ENCODE measurements at places on chromosomes 7 and 10. TPM values are rescaled to one million over a fixed set of nuclear protein-coding genes. Genes with fewer than 3 reads are reported as not detected.
A peak's percentile ranks its signal among the peaks of the same experiment; 100 is the strongest.

DNA sequence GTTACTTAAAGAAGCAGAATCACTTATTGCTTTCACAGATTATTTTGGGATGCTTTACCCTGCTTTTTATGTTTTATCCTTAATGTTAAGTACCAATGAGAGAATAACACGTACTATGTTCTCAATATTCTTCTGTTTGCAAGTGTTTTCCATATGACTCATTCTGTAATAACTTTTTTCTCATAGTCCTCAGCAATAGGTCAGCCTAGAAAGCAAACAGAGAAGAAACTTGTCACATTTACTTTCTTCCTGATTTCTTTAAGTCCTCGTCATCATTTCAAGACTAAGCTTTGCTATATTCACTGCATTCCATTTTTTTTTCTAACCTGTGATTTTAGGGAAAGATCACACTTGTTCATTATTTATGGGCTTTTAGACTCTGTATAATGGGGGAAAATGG lies 6.8 kb upstream of the AGR2 start:
- DNase-seq = no peak

- no peak for DNase-seq
Measured at GRCh38 chr10:47339759-47340607, 8.2 kb upstream of the RBP3 start.

GRCh38 chr10:44009891-44010632 lies 361.4 kb upstream of the ZNF32 start:
- no peak for DNase-seq

- no peak for DNase-seq
Measured at GRCh38 chr7:1226186-1226901, 6.3 kb upstream of the UNCX start.

DNA sequence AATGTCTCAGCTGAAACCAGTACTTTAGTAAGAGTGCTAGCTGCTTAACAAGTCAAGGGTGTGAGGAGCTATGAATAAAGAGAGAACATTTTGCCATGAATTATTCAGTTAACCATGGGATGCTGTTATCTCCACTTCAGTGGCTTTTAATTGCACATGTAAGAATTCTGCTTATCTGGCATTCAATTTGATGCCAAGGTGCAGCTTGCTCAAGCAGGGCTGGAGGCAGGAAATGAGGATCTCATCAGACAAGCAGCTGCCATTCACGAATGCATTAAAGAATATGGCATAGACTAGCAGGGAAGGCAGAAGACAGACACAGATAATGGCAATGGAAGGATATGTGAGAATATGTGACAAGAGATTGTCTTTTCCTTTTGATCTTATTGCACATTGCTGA lies 697.8 kb downstream of the NRG3 start:
- DNase-seq = no peak

DNA sequence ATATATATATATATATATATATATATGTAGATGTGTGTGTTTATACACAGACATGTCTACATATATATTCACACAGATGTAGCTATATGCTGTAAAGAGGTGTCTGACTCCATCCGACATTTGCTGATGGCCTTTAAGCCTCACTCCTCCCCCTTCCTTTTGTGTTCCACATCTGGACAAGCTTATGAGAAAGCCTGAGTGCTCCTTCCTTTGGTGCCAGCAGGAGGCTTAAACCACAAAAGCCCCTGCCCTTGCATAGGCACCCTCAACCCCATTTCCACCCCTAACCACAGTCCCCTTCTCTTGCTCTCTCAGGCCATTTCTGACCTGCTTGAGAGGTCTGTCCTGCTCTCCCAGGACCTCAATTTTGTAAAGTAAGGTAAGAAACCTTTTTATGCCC lies 98.7 kb downstream of the SVOPL start:
- DNase-seq = no peak

DNA sequence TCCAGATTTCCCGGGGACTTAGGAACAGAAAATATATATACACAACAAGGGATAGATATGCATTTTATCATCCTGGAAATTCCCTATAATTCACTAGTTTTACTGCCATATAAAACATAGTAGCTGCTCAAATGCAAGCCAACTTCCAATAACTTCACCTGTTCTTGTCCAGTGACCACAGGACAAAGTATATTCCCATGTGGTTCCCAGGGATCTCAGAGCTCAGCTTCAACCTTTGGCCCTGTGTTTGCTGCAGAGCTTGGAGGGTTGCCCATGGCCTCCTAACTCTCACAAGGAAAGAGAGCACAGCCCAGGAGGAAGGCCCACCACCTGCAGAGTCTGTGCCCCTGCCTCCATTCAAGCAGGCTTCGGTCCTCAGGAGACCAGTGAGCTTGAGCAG lies 4.5 kb upstream of the DRGX start:
- no peak for DNase-seq

- no peak for DNase-seq
Measured at GRCh38 chr10:129199826-129200225, 267.2 kb upstream of the MGMT start.

GRCh38 chr10:58546722-58547445 lies 34.2 kb downstream of the BICC1 start:
- no peak for DNase-seq

DNA sequence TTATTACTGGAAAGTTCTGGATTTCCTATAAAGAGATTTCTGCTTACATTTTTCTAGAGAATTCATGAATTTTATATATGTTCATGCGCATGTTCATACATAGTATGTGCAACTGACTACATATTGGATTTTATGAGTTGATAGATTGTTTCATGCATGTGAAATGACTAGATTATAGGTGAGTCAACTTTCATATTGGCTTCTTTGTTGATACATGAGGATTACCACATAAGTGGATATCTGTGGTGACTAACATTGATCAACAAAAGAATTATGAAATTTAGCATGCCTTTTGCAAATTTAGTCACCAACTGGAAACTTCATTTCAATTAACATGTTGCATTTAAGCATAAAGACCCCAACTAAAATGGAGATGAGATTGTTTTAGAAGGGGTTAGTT lies 99.0 kb downstream of the GNAT3 start:
- DNase-seq = no peak

DNA sequence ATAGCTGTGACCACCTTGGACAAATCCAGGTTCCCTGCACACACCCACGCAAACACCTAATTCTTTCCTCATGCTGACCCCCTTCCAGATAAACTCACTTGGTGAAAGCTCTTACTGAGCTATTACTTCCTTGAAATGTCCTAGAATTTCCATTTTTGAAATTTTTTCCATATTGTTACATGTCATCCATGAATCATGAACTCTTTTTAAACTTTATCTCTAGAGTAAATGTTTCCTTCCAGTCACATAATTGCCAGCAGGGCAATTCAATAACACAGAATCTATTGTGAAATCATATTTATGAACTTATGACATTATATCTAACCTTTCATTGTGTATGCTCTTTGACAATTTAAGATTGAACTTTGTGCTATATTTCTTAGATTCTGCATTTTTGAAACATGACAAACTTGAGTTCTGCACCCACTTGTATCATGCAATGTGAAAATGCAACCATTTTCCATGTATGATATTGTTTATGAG lies 26.8 kb upstream of the FGL2 start:
- DNase-seq = no peak

DNA sequence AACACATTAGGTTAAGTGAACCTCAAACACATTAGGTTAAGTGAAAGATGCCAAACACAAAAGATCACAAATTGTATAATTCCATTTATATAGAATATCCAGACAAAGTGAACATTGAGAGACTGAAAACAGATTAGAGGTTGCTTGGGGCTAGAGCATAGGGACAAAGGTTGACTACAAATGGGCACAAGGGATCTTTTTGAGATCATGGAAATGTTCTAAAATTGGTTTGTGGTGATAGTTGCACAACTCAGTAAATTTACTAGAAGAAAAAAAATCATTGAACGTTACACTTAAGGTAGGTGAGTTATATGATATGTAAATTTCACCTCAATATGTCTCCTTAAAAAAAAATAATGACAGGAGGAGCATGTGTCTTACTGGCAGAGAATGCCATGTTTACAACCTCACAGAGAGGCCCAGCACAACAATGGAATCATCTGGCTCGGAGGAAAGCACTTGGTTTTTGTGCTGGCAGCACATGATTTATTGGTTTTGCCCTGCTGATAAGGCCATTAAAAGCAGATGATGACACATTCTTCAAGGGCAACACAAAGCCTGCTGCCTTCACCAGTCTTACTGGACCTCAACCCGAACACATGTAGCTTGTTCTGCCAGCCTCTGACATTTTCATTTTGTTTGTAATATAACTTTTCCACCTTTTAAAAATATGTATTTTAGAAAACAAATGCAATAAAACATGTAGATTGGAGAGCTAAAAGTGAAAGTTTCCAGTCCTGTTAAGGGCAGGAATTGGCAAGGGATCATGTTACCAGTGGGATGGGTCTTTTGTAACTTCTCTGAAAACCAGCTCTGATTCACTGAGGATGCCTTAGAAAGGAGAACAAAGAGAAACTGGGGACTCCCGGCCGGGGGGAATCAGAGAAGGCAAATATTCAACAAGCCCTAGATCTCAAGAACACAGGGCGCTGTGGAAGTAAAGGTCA lies 11.9 kb upstream of the LMOD2 start:
- DNase-seq = peak; percentile 25

DNA sequence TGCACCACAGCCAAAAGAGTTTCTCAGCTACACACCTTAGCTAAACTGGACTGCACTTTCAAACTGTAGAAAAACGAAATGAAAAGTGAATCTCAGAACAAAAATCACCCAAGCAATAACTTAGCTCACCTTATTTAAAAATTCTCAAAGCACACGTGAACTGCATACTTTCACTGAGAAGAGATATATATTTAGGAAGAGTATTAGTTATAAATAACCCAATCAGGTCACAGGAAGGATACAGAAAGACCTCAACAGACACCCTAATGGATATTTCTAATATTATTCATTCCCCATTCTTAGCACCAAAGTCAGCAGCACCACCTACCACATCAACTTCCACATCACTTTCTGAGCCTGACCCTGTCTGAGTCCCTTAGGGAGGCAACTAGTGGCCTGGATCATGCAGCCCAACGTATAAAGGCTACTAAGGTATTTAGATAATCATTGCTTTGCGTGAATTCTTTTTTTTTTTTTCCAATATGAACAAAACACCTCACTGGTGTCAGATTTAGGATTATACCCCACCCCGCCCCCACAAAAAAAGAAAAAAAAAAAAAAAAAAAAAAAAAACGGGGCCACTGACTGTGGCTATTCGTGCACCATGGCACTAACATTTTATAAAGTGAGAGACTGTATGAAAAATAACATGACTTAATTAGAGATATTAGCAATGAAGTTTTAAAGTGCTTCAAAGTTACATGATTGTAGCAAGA lies 2.6 kb downstream of the ABI1 start:
- DNase-seq = no peak

DNA sequence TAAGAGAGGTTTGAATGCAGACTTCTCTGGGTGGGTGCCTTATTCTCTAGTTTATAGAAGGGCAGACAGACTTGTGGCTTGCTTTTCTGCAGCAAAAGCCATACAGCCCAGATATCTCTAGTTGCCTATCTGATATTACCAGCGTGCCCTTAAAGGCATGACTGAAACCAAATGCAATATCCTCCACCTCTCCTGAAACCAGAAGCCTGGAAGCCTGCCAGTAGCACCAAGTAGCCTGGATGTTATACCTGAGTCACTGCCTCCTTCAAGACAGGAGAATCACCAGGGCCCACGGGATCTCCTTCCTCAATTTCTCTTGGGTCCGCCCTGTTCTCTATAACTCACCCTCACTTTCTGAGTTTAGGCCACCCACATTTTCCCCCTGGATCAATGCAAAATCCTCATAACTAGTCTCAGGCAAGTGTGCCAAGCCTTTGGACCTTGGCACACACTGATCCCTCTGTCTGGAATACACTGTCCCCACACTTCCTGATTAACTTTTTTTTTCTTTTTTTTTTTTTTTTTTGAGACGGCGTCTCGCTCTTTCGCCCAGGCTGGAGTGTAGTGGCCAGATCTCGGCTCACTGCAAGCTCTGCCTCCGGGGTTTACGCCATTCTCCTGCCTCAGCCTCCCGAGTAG lies 638.4 kb downstream of the GALNT17 start:
- DNase-seq = no peak

DNA sequence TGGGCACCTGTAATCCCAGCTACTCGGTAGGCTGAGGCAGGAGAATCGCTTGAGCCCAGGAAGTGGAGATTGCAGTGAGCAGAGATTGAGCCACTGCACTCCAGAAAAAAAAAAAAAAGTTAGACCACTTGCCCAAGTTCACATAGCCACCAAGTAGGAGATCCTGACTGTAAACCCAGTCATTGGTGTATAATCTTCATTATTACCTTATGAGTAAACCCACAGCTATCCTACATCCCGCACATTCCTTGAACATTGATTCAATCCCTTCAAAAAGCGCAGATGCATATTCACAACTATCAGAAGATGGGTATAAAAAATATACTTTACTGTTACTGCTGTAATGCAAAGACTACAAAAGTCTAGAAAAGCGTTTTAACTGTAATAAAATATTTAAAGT lies 512.9 kb downstream of the SUGCT start:
- DNase-seq = no peak

DNA sequence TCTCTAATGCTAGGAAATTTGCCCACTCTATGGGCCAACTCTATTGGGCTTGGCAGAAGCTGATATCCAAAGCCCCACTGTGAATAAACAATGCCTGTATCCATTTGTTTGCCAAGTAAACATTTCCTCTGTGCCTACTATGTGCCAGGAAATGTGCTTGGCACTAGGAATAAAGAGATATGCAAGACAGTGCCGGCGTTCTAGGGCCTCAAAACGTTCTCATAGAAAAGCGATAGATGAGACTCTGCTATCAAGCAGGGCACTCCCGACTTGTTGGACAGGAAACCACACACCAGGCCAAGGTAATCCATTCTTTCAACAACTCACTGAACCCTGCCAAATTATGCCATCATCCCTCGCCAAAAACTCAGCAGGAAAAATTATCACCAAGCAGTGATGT lies 196.7 kb downstream of the IPMK start:
- no peak for DNase-seq

DNA sequence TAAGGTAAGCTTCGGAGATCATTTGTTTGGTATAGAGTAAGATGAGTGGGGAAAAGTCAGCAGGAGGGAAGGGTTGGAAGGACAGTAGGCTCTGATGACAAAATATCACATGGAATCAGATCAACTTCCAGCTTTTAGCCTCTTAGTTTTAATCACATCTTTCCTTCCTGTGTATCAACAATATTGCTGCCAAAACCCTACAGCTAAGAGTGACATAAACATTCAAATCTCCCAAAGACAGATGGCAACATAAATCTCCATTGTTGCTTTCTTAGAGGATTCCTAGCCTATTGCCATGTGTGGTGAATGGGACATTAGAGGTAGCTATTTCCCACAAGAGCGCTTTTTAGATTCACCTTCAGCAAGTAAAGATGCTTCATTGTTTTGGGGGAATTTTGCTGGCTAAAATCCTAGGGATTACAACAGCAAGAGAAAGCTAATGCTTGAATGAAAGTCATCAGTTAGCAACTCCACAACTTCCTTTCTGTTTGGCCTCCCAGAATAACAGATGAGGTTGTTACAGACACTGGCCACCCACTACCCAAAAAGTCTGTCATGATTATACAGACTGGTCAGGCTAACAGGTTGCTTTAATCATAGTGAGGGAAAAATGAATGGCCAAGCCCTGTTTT lies 35.2 kb upstream of the FZD1 start:
- DNase-seq = no peak

GPRIN2 gene
- 0.27 TPM for polyA plus RNA-seq

UPK3BL1 gene
- 49.0 TPM for polyA plus RNA-seq

ELMO1 gene
- 14.1 TPM for polyA plus RNA-seq

RPEL1 gene
- polyA plus RNA-seq = 0.08 TPM

ABCC2 gene
- polyA plus RNA-seq = 2.4 TPM

UPK3B gene
- polyA plus RNA-seq = 11.8 TPM

FZD1 gene
- 18.7 TPM for polyA plus RNA-seq

IFRD1 gene
- polyA plus RNA-seq = 30.8 TPM

MRLN gene
- not detected for polyA plus RNA-seq

All from urinary bladder (tissue), 4 donors.